ENCODE measurements at places on chromosomes 6 and 20. TPM values are rescaled to one million over a fixed set of nuclear protein-coding genes. Genes with fewer than 3 reads are reported as not detected.

DNA sequence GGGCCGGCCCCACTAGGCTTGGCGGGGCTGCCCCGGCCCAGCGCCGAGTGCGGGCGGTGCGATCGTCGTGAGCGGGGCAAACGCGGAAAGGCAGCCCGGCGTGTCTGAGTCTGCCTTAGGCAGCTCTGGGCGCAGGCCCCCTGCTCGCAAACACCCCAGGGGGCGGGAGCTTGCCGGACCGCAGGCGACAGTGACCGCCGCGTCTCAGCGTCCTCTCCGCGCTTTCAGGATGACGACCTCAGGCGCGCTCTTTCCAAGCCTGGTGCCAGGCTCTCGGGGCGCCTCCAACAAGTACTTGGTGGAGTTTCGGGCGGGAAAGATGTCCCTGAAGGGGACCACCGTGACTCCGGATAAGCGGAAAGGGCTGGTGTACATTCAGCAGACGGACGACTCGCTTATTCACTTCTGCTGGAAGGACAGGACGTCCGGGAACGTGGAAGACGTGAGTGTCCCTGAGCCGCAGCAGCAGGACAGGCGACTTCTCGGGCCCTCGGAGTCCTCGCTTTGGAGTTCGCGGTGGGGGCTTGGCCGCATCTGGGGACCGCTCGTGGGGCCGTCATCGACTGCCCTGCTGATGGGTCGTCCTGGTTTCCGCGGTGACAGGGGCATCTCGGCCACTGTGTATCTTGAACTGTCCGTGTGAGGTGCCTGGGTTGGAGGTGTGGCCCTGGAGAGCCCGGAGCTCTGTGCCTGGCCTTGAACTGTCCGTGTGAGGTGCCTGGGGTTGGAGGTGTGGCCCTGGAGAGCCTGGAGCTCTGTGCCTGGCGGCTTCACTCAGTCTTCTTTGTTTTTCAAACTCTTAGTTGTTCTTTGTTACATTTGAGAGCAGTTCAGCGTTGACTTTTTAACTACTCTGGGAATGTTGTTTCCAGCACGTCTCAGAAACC is 786 bp downstream of the ADRM1 start:
- DNase-seq, result no peak

- DNase-seq, result no peak
Measured at GRCh38 chr6:110626442-110626841, 150.0 kb upstream of the SLC22A16 start.

DNA sequence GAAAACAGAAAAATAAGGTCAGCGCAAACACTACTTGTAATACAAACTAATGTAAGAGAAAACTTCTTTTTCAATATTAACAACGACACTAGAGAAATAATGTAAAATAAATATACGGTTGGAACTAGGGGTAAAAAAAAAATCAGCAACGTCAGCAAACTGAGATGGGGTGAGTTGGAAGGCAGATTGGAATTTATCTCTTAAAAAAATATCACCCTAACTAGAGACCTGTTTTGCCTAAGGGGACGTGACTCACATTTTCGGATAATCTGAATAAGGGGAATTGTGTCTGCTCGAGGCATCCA is 705 bp upstream of the UTRN start:
- DNase-seq, result no peak

DNA sequence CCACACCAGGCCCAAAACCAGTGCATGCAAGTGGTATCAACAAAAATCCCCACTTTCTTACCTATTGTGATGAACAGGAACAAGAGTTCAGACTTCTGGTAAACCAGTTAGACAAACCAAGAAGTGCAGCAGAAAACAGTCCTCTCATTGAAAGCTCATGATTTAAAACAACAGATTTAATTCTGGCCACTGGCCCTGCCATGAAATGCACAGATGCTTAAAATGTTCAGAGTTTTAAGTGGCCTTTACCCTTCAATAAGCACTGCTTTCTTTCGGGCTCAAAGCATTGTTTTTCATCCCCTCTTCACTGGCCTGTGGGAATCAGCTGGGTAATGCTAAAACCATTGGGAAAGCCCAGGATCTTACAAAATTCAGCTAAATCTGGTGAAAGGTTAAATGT is 102.4 kb upstream of the ISM1 start:
- DNase-seq, result no peak

GRCh38 chr6:72182337-72183246 is 296.2 kb downstream of the RIMS1 start:
- peak; percentile 90 for DNase-seq

DNA sequence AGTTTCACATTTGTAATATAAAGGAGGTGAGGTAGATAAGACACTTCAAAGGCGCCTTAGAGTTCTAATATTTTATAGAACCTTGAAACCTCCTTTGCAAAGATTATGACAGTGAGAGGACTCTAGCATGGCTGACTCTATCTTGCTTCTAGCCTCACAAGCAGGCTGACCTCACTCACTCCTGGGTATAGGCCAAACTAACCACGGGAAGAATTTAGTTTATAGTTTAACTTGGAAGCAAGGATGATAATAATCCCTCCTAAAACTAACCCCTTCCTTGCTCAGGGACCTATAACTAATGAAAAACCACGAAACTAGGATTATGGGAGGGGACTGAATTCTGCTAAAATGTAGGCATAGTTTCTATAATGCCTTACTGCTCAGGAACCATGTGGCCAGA is 84.3 kb downstream of the FILIP1 start:
- no peak for DNase-seq

GRCh38 chr6:3534599-3534998 is 77.7 kb upstream of the SLC22A23 start:
- no peak for DNase-seq

- peak; percentile 83 for DNase-seq
Measured at GRCh38 chr6:44219053-44219814, 2.5 kb downstream of the MYMX start.

DNA sequence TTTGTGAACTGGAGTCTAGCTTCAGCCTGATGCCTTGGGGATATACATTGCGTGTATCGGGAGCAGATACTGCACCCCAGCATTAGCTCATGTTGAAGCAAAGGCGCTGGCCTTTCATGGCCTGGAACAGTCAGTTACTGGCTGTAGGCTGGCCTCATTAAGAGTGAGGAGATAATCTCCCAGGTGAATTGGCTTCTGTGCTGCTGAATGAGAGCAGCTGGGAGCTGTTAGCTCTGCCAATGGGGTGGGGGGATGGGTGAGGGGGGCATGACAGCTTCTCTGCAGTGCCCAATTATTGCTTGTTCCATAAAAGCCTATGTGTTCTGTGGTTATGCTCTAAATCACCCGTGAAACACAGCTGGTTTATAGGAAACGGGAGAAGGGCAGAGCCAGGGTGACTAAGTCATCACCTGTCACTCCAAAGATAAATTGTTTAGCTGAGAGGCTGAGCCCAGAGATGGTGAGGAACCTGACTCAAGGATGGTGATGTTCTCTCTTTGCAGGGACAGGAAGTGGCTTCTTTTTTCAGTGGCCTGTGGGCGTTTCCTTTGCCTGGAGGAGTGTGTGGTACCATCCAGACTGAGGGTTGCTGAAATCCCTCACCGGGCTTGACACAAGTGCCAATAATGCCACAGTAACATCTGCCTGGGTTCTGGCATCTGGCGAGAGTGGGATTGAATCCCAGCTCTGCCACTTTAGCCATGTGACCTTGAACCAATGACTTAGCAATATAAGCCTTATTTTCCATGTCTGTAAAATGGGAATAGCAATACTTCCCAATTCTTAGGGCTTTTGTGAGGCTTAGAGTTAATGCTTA is 170.8 kb downstream of the BCAS1 start:
- no peak for DNase-seq

- no peak for DNase-seq
Measured at GRCh38 chr20:38207621-38208020, 42.6 kb upstream of the TGM2 start.

DNA sequence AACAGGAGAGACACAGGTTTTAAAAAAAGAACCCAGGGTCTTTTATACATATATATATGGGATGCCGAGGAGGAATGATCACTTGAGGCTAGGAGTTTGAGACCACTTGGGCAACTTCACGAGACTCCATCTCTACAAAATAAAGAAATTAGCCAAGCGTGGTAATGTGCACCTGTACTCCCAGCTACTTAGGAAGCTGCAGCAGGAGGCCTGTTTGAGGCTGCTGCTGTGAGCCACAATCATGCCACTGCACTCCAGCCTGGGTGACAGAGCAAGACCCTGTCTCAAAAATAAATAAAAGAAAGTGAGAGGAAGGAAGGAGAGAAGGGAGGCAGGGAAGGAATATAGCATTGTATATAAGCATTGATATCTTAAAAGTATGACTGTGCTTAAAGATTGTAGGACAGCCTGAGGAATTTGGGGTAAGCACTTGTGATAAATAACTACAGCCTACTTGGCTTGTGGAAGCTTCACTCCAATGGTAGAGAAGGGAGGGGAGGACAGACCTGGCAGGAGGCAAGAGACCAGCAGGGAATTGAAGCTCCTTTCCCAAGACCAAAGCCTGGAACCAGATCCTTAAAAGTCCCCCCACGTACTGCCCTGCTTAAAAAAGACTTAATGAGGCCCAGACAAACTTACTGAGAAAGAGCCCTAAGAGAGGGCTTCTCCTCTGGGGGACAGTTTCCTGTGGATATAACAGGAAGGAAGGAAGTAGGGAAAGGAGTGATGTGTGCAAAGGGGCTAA is 2.5 kb upstream of the SNTA1 start:
- DNase-seq, result no peak

Gene CST2
- total RNA-seq, result not detected

Gene TTK
- total RNA-seq, result 0.33 TPM

Gene E2F1
- total RNA-seq, result 0.66 TPM

Gene IPCEF1
- 5.7 TPM for total RNA-seq

Gene CLVS2
- not detected for total RNA-seq

Gene SYCP2L
- total RNA-seq, result 2.1 TPM
